Activated CD4-positive, alpha-beta T cell treated with anti-CD3 and anti-CD28 coated beads, Interleukin-2, amount 50 U/mL, for 24 hours (primary cell): ENCODE measurements at places on chromosomes 6 and 20.
A peak's percentile ranks its signal among the peaks of the same experiment; 100 is the strongest.

DNA sequence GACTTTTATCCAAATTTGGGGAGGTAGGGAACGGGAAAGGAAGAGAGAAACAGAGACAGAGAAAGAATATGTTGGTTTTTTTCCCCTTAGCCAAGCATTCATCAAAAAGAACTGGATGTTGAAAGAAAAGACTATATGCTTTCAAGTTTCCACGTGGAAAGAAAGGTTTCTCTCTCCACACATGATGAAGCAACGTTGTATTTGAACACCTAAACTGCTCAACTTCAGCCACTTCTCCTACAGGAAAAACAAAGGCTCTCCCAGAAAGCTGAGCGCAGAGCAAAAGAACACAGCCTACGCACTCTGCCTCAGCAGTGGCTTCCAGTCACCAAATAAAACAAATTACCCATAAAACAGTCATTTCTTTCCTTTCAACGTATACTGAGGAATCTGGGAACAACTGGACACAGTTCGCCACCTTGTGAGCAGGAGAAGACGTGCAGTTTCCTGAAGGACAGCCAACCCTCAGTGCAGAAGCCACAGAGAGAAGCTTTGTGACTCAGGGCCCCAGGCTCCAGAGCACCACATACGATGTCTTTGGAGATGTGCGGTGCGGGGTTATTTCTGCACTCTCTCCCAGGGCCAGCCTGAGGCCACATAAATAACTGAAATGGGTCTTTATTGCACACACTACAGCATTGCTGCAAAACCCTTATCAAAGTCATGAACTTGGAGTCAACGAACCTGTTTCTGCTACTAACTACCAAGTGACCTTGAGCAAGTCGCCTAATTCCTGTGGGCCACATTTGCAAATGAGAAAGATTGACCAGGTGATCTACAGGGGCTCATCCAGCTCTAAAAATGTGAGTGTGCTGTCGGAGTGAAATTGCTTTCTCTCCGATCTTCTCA lies 10.1 kb downstream of the IL17F start:
- DNase-seq: peak; percentile 15

DNA sequence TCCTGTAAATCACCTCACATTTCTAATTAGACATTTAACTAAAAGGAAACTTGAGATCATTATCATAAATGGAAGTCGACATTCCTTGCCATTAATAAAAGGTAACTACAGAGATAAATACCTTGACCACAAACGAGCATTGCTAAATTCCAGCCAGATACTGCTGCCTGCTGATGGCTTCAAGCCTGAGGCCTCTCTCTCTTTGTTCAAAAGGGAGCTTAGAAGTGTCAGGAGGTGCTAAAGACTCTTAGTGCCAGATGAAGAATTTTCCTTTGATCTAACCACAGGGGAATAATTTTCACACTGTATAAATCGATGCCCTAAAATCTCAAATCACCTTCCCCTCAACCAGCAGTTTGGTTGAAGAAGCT lies 248.2 kb upstream of the PMEPA1 start:
- DNase-seq: no peak

DNA sequence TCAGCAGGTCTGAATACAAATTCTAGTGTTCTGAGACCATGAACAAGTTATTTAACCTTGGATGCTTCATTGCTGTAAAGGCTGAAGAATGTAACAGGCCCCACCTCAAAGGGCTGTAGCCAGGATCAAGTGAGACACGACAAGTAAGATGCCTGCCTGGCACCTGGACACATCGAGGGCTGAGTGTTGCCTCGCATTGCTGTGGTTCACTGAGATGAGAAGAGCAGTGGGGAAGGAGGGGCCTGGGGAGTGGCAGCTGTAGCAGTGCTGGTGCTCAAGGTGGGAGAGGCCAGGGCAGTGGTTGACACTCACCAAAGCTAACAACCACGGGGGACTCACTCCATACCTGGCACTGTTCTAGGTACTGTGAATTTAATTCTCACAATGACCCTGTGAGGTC lies 187.8 kb downstream of the KIF16B start:
- DNase-seq: no peak

GRCh38 chr20:6855104-6855503 lies 87.6 kb downstream of the BMP2 start:
- DNase-seq: no peak

DNA sequence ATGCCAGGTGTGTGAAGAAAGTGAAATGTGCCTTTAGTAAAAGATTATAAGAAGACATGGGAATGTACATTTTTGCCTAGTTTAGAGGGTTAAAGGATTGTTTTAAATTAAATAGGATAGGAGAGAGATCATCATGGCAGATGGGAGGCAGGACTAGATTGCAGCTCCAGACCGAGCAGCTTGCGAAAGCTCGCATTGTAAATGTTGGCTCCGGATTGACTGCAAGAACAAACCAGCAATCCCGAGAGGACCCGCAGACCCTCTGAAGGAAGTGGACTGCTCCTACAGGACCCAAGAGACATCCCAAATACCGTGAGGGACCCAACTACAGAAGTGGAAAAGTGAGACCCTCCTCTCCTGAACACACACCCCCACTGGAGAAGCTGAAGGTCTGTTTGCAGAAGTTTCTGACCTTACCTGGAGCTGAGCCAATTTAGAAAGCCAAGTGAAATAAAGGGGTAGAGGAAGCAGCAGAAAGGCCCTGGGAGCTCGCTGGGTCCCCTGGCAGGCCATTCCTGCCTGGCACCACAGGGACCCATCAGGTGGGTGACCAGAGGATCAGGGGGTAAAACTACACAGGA lies 30.0 kb upstream of the TPD52L1 start:
- DNase-seq: no peak

DNA sequence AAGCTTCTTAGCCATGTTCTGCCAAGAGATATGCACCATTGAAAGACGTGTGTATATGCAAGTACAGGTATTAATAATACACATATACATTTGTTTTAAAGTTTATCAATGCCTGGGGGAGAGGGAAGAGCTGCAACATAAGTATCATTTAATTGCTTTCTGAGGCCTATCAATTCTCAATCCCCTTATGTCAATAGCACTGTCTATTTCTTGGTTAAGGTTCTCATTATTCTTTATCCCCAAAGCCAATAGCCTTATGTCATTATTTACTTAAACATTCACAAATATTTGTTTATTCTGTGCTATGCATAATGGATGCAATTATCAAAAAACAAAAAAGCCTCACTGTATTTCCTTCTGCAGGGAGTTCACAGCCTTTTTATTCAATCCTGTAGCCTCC lies 350.3 kb upstream of the KCNQ5 start:
- DNase-seq: no peak

DNA sequence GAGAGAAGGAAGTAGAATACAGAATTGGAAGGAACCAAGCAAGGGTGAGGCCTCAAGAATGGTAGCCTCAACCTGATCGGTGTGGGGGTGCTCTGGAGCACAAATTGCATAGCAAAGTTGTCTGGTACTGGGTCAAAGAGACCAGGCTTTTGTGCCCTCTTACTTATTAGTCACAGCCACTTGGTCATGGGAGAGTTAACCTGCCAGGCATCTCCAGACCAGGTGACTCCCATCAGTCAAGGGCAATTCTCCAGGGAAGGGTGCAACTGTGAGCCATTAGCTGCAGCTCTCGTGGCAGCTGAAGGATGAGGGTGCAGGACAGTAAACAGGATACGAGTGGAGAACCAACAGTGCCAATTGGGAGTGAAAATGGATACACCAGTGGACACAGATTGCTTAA lies 47.7 kb upstream of the PLCB4 start:
- DNase-seq: no peak

- no peak for DNase-seq
These were observed 420.1 kb upstream of the BTBD3 start for GRCh38 chr20:11497545-11497944.

DNA sequence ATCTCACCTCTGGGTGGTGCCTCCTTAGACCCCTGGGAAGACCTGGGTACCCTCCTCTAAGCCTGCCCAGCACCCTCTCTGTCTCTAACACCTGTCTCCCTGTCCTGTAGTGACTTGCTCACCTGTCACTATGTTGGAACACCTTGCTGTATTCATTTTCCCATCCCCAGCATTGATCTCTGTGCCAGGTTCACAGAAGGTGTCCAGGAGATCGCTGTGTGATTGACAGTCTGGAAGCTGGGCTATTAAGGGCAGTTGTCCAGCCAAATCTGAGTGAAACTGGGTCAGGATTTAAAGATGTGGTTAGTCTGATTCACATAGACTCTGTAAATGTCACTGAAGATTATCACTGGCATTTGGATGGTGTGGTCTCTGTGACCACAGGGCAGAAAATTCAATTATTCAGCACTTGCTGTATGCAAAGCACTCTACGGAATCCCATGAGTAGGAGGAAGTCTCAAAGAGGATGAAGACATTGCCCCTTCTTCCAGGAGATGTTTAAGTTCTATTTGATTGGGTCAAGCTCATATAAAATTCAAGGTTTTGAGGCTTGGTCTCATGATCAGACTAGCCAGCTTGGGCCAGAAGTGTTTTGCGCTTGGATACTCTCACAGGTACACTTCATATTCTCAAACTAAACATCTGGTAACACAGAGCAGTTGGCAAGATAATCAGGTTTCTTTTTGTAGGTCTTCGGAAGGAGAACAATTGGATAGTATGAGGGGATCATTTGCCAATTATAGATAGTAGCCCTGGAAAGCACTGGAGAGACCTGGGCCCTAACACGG lies 57.8 kb upstream of the TAGAP start:
- no peak for DNase-seq

GRCh38 chr6:134308800-134309199 lies 9.1 kb downstream of the SGK1 start:
- DNase-seq: no peak

DNA sequence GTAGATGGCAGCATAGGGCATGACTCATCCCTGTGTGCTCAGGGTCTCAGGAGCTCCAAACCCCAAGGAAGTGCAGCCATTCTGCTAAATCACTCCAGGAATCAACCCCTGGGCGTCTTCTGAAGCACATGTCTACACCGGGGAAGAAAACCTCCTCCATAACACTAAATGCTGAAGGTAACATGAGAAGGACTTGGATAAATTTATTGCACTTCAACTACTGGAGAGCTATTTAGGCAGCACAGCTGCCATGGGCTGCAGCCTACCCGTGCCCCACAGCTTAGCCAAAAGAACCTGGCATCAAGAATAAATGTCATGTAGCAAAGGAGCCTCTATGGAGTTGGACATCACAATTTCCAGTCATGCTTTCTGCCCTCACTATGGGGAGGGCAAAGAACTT lies 152.4 kb upstream of the PROKR2 start:
- DNase-seq: no peak

- DNase-seq: no peak
These were observed 148.6 kb downstream of the LRRC1 start for GRCh38 chr6:53943395-53943794.

- no peak for DNase-seq
These were observed 14.5 kb downstream of the TMX4 start for GRCh38 chr20:8005033-8005432.

DNA sequence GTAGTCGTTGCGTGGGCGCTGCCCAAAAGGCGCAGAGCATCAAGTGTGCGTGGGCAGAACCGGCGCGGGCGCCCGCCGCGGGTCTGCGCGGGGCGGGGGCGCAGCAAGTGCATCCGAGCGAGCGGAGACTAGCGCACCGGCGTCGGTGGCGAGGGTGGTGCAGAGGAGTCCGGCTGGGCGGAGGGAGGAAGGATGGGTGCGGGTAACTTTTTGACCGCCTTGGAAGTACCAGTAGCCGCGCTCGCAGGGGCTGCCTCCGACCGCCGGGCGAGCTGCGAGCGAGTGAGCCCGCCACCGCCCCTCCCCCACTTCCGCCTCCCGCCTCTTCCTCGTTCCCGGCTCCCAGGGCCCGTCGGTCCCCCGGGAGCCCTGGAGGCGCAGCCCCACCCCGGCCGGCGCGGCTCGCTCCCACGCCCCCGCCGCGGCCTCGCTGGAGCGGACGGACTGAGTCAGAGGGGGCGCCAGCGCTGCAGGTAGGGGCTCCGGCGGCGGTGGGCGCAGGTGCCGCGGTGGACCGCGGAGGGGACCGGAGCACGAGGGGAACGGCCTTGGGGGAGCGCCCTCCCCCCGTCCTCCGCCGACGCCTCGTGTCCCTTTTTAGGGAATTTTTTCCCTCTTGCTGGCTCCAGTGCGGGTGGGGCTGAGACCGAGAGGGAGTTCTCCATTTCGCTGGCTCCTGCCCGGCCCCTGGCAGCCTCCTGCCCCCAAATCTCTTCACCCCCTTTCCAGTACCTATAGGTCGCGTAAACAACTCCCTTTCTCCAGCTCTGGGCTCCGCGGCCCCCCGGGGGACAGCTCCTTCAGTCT lies 1.6 kb upstream of the DBNDD2 start:
- no peak for DNase-seq

GRCh38 chr20:4673371-4674001 lies 48.2 kb upstream of the PRND start:
- no peak for DNase-seq

DNA sequence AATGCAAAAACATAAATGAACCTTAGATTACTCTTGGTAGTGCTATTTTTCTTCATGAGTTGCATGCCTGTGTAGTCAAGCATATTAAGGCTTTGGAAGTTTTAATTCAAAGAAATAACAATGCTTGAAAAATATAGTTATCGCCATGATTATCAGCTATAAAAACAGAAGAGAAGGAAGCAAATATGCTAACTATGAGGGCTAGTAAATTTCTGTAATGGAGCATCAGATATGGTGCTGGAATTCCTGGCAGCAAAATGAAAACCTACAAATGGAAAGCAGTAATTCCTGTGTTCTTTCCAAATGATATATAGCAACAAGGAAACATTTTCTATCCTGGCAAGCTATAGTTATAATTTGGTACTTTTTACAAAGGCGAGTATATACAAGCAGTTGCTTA lies 29.7 kb downstream of the DOP1A start:
- no peak for DNase-seq

- no peak for DNase-seq
These were observed 54.9 kb downstream of the AKAP12 start for GRCh38 chr6:151294561-151295101.

- no peak for DNase-seq
These were observed 3.0 kb downstream of the OGFR start for GRCh38 chr20:62807444-62808210.

DNA sequence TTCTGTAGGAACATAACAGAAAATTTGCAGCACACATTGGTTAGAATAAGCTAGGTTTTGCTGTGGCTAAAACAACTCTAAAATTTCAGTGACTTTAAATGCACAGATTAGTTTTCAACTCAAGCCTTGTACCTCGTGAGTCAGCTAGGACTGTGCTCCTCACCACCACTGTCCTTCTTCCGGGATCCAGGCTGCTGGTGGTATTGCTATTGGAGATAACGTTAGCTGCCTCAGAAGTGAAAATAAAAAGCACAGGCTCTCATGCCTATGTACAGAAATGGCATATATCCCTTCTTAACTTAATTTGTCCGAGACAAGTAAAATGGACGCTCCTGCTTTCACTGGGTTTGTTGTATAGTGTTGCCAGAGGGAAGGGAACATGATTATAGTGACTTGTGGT lies 931.1 kb upstream of the EYS start:
- no peak for DNase-seq
